ENCODE measurements at places on chromosomes 5 and 9. TPM values are rescaled to one million over a fixed set of nuclear protein-coding genes. Genes with fewer than 3 reads are reported as not detected.

The VCAN gene
- 206 TPM for total RNA-seq

The PIP5K1B gene
- not detected for total RNA-seq

The PCDHB15 gene
- total RNA-seq: under 0.01 TPM

The FBP1 gene
- not detected for total RNA-seq

The IL3 gene
- total RNA-seq: not detected

The SARDH gene
- 4.9 TPM for total RNA-seq

The RNF180 gene
- total RNA-seq: 3.8 TPM

The TSLP gene
- 0.47 TPM for total RNA-seq

The CTXN3 gene
- not detected for total RNA-seq

The ZNF300 gene
- total RNA-seq: 4.6 TPM

The CDH18 gene
- 0.60 TPM for total RNA-seq

The CKS2 gene
- 71.1 TPM for total RNA-seq

The RNF208 gene
- total RNA-seq: not detected
